ENCODE measurements at places on chromosomes 7 and 10.

DNA sequence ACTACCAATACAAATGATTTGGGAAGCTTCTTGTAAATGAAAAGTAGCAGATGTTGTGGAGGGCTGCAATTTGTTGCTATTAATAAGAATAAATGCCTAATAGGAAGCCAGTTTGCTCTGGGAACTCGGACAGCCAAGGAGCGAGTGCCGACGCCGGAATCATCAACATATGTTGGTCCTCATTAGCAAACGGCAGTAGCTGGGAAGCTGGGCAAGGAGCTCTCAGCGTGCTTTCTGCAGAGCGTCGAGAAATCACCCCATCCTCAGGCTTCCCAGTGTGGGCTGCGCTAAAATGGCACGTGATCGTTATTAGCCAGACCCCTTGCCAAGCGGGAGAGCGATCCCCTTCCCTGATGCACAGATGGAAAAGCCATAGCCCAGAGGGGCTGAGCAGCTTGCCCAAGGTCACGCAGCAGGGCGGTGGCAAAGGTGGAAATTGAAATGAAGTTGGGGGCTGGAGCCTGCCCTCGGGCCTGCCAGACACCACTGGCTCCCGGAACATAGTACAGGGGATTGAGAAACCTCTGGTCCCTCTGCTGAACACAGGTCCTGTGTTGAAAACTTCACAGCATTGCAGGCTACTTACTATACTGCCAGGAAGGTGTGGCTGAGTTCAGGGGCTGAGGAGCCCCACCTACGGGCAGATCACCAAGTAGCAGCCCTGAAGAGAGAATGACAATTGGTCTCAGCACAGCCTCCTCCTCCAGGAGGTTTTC, 326.9 kb downstream of the PLXNA4 start:
- DNase-seq: no peak

- no peak for DNase-seq
Measured at GRCh38 chr7:120229084-120229483, 43.9 kb upstream of the KCND2 start.

- no peak for DNase-seq
Measured at GRCh38 chr7:14600766-14601367, 301.7 kb downstream of the DGKB start.

- DNase-seq: no peak
Measured at GRCh38 chr10:93471110-93471651, 11.0 kb downstream of the MYOF start.

GRCh38 chr10:124480860-124481259, 19.2 kb downstream of the LHPP start:
- DNase-seq: no peak

GRCh38 chr7:47453093-47454061, 128.5 kb downstream of the TNS3 start:
- no peak for DNase-seq

DNA sequence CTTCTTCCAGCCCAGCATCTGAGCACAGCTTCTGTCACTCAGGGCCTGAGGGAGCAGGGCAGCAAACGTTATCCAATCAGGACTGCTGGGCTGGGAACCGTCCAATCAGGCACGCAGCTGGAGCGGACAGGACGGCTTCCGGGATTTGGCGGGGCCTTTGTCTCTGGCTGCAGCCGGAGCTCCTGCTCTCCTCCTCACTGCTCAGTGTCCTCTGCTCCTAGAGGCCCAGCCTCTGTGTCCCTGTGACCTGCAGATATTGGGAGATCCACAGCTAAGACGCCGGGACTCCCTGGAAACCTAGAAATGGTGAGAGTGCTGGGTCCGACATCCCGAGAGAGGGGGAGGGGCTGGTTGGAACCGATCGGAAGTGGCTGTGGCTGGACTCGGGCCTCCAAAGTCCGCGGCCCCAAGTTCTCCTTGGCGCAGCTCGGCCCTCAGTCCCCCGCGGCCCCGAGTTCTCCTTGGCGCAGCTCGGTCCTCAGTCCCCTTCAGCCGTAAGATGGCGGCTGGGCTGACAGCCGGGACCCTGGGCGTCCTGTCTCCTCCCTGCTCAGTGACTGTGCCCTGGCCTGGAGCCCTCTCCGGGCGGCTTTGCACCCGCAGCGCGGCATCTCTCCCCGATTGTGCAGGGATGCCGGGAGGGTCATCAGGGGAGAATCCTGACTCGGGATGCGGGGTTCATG, at the start of gene ZNF107:
Gene ZNF107, plus strand, starts transcription at position 154 of the 683 bp plus-strand sequence. Its CDS starts 150 bp downstream, at position 304.
- peak; percentile 70 for DNase-seq

GRCh38 chr10:23344241-23344841, at the start of gene C10orf67:
C10orf67 (minus strand) TSS chr10:23344797; CDS start chr10:23344774, 23 bp downstream.
- no peak for DNase-seq

- peak; percentile 41 for DNase-seq
Measured at GRCh38 chr7:17939606-17940301, 540 bp downstream of the SNX13 start.
